IMR-90 (cell line): ENCODE measurements at places on chromosomes 7 and 10. TPM values are rescaled to one million over a fixed set of nuclear protein-coding genes. Genes with fewer than 3 reads are reported as not detected.
A peak's percentile ranks its signal among the peaks of the same experiment; 100 is the strongest.

DNA sequence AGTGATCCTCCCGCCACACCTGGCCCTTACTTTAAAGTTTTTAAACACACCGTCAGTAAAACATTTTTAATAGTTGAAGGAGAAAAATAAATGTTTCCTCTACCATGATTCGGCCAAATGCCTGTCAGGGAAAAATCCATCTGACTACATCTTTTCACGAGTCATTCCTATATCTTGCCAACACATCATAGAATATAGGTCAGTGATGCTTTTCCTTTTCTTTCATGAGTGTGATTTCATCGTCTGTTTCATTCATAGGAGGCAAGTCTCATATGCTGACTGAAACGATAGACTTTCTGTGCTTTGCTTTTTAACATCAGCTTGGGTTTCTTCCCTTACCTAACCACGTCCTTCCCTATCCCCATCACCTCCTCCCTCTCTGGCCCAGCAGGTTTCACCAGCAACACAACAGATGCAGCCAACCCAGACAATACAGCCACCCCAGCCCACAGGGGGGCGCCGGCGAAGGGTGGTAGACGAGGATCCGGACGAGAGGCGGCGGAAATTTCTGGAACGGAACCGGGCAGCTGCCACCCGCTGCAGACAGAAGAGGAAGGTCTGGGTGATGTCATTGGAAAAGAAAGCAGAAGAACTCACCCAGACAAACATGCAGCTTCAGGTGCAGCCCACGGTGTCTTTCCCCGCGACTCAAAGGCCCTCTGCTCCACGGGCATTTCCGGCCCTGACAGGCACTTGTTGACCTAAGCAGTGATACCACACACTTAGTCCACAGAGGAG lies 149.2 kb downstream of the TRIL start:
- peak; percentile 69 for DNase-seq

DNA sequence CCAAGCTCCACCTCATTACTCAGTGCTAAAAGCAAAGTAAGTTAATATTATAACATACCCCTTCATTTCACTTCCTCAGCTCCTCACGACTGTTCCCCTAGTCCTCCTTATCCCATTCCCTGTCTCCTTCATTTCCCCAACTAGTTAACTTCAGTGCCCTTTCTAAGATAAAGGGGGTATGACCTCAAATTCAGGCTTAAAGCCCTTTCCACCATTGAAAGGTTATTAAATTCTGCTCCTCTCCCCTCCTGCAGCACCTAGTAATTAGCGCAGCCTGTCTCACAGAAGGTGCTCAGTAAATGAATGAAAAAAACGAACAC lies 1.0 kb downstream of the CRPPA start:
- no peak for DNase-seq

GRCh38 chr10:22803261-22803885 lies 89.0 kb upstream of the PIP4K2A start:
- DNase-seq, result peak; percentile 62

DNA sequence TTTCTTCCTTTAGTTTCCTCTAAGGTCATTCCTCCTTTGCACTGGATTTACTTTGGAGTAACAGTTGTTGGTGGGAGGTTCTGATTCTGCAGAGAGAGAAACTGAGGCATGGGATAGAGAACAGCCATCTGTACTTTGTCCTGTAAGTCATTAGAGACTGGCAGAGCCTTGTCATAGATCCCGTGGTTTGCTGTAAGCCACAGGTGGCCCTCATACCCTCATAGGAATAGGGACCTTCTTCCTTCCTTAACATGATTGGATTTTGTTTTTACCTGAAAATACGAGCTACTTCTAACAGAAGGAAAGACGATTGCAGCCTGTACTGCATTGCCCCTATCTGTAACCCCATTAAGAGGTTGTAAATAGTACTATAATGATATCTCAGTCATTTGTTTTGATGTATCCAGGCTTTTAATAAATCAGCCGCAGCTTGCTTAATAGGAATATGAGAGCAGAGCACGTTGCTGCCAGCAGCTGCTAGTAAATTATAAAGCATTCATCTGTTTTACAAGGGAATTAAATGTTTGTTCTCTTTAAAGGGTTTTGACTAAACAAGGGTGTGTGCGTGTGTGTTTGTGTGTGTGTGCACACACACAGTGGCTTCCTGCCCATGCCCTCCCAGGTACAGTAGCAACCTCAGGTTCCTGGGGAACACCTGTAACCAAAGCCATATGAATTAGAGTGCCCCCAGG lies 249.8 kb downstream of the AUTS2 start:
- no peak for DNase-seq

- no peak for DNase-seq
Measured at GRCh38 chr10:44201656-44202055, 183.2 kb downstream of the CXCL12 start.

FEZF1 gene
- total RNA-seq, result not detected in 2 replicates

TBXAS1 gene
- total RNA-seq, result 5.3 and 5.9 TPM in 2 replicates

WNT8B gene
- total RNA-seq, result not detected in 2 replicates

GIMAP4 gene
- total RNA-seq, result not detected in 2 replicates
